ENCODE measurements at places on chromosomes 2 and 18.
A peak's percentile ranks its signal among the peaks of the same experiment; 100 is the strongest.

DNA sequence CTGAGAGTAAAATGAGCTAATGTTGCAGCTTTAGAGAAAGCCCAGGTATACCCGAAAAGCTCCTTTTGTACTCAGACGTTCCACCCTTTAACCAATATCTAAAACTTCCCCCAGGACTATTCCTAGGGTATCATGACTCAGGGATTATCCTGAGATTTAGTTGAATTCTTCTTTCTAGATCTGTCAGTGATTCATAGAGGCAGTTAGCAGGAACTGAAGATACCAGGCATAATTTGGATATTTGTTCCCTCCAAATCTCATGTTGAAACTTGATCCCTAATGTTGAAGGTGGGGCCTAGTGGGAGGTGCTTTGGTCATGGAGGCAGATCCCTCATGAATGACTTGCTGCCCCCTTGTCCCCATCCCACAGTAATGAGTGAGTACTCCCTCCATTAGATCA lies 161.2 kb upstream of the LRP1B start:
- no peak for DNase-seq

- no peak for DNase-seq
Observed at GRCh38 chr2:200798514-200798913, 13.2 kb upstream of the BZW1 start.

- no peak for DNase-seq
Observed at GRCh38 chr2:24586955-24587354, 95.9 kb downstream of the NCOA1 start.

GRCh38 chr2:74573747-74574562 lies 19.4 kb downstream of the DOK1 start:
- DNase-seq, result no peak

- no peak for DNase-seq
Observed at GRCh38 chr2:37378411-37378810, 34.0 kb downstream of the QPCT start.

GRCh38 chr18:37787452-37787851 lies 221.9 kb upstream of the CELF4 start:
- DNase-seq, result no peak

- no peak for DNase-seq
Observed at GRCh38 chr2:213087040-213087439, 64.4 kb downstream of the IKZF2 start.

DNA sequence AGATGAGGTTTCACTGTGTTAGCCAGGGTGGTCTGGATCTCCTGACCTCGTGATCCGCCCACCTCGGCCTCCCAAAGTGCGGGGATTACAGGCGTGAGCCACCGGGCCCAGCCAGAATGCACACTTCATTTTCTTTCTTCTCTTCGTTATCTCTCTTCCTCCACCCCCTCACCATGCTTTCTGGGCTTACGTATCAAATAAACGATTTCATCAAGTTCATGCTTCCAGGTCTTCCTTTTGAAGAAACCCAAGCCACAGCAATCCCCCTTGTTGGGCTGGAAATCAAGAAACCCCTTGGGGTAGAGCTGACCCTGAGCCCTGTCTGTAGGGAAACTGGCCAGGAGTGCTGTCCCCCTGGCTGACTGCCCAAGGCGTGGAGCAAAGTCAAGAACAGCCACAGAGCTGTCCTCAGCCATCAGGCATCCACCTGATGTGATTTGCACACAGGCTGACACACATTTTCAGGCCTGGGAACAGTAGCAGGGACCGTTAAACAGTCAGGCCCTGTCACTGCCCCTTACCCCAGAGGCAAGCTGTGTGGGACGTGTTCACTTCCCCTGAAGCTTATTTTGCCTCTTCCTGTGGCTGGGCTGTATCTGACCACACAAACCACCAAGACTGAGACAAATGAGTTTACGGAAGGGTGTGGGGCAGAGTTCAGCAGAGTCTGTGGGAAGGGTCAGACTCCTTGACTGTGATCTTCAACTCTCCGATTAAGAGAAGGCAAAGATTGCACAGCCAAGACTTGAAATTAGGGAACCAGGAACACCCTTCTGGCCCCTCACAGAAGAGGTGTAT lies 15.1 kb upstream of the NMUR1 start:
- DNase-seq, result no peak

- DNase-seq, result peak; percentile 69
Observed at GRCh38 chr18:46321955-46322354, 217.8 kb downstream of the HAUS1 start.

DNA sequence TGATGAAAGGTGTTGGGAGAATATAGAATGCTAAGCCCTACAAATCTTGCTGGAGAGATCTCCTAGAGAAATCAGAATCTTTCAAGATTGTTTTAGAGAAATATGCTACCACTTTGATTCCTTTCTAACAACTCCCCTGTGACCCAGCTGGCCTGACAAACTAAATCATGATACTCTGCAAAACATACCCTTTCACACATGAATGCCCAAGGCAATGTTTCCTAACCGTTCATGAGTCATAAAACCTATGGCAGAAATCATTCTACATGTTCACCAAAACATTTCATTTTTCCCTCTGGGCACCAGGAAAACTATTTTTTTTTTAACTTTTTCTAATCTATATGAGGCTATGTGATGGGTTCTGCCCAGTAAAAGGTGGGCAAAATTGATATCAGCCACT lies 77.8 kb upstream of the SETBP1 start:
- DNase-seq, result no peak

DNA sequence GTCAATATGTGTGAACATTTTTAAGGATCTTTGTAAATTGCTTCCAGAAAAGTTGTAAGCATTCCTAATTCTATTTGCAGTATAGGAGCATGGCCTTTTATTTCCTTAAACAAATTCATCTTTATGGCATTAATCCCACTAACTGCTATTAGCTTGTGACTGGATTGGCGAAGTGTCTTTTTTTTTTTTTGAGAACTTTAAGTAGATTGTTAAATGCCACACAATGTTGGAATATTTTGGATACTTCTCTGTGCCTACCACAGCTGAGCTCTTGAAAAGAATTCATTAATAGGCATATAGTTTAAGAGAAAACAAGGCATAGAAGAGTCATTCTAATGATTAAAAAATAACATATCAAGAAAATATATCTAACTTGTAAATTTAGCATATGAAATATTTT lies 129.7 kb downstream of the LAMA3 start:
- no peak for DNase-seq

GRCh38 chr2:217146956-217147355 lies 287.1 kb upstream of the TNP1 start:
- DNase-seq, result no peak

DNA sequence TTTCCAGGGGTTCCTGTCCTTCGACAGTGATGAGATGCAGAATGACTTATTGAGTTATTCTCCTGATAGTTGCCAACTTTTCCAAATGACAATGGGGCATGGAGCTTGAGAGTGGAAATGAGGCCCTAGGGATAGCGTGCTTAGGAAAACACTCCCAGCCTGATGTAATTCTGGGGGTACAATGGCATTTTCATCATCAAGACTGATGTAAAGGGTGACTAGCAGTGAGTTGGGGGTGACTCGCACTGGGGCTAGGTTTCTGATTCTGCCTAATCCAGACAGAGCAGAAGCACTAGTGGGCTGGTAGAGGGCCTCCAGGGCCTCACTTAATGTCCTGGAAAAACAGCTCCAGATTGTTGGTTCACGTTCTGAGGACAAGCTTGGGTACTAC lies 34.0 kb upstream of the IL37 start:
- no peak for DNase-seq

- DNase-seq, result no peak
Observed at GRCh38 chr2:190910341-190911136, 29.9 kb downstream of the GLS start.

- no peak for DNase-seq
Observed at GRCh38 chr2:32514946-32515345, 112.9 kb upstream of the TTC27 start.

DNA sequence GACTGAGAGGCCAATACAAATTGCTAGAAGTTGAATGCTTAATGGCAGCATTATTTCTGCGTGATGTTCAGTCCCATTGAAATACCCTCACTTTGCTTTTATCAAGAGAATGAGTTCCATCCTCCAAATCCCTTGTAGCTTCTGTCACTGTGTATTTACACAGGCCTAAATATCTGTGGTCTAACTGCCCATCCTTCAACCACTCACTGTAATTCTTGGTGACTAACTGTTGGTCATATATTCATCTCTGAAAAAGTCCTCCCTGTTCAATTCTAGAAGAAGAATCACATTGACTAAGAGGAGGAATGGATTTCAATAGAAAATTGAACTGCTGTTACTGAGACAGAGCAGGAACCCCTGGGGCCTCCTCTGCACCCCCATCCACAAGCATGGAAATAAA lies 74.2 kb upstream of the L3MBTL4 start:
- no peak for DNase-seq

DNA sequence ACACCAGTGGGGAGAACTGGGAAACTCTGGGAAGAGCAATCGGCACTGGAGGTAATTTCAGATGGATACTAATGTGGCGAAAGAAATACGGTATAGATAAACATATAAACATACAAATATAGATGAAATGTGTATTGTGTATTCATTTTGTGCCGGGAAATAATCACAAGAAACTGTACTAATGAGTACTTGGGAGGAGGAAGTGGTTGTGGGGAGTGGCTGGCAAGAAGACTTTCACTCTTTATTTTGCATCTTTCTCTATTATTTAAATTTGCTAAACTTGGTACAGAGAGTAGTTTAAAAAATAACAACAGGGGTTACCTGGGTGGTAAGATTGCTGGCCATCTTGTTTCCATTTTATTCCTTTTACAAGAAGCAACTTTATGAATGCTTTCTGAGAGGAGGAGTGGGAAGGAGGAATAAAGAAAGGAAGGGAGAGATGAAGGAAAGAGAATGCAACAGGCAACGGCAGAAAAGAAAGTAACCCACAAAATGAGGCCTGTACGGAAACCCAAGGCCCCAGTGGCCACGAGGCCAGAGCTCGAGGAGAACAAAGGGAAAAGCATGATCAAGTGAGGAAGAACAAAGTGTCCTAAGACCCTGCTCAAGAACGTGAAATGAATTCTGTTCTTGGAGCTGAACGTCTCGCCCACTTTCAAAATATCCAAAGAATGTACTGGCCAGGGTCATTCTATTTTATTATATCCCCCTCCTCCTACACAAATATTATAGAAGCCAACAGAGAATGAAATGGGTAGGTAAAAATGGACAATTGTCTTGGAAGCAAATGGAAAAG lies 45.2 kb downstream of the FAM178B start:
- DNase-seq, result no peak

DNA sequence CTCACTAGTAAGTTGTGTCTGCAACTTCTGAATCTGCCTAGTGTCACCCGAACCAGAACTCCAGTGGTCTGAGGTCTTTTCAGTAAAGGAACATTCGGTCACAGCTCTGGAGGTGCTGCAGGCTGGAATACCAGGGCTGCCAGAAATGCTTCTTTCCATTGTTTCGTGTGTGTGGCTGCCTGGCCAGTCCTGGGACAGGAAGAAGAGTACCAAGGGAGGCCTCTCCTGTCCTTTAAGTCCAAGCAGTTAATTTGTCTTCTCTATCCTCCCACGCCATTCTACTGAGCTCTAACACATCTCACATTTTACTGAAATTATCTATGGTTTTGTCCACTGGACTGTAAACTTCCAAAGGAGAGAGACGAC lies 196.0 kb downstream of the LNPK start:
- DNase-seq, result peak; percentile 13

DNA sequence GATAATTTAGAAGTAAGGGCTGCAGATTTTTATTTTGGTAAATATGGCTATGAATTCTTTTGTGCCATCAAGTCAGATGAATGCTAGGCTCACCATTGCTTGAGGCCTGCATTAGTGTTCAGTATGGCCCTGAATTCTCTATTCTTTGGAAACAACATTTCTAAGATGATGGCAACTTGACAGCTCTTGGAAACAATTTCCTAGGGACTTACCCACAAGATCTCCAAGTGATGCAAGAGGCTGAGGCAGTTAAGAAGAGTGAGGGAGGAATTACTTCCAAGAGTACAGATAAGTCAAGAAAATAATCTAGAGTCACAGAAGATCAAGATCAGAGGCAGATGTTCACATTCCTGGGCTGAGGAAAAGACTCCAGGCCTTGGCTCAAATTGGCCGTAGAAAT lies 129.1 kb downstream of the NRP2 start:
- no peak for DNase-seq

GRCh38 chr2:121833358-121833723 lies 77.9 kb downstream of the TSN start:
- no peak for DNase-seq

GRCh38 chr2:207926133-207926988 lies 99.0 kb downstream of the PLEKHM3 start:
- DNase-seq, result no peak

GRCh38 chr2:163756588-163756987 lies 20.8 kb upstream of the FIGN start:
- DNase-seq, result no peak

DNA sequence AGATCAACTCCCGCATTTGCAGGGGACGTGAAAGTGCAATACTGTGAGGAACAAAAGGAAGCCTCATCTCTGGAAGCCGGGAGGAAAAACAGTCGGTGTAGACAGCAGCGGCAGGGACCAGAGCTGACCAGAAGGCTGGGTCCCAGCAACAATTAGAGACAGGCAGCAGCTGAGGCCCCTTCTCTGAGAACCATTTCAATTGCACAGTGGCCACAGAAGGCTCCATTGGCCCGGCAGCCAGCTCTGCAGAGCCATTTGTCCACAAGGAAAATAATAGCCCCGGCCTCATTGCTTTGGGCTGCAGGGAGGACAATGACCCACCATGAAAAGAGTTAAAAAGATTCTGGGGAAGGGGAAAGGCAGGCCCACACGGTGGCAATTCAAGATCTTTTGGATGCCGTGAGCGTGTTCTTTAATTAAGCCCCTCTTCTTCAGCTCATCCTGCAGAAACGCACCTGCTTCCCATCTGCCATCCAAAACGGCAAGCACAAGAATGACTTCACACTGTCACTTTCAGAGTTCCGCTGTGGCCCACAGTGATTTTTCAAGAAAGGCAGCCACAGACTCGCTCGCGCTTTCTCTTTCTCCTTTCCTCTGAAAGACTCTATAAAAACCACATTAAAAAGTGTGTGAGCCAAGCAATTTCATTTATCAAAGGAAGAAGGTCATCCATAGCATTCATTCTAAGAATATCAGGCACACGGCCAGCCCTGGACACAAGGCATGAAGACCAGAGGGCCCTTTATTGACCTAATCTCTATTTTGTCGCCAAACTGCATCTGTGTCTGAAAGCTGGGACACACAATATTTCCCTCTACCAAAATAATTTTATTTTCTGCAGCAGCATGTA lies 293.6 kb downstream of the SOX11 start:
- DNase-seq, result peak; percentile 69

DNA sequence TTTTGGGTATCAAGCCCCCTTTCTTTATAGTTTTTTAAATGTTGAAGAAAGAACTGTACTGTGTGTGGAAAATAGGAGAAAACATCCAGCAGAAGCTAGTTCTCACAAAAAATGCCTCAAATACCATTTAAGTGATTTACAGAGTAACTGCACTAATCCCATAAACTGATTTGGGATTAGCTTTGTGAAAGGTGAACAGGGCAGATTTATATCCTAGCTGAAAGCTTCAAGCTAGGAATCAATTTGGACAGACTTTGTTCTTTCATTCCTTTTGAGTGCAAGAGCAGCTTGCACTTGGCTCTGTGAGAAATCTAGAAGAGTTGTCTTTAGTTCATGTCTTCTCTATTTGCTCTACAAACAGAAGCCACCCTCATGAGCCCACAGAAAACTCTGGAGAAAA lies 183.9 kb upstream of the VRK2 start:
- peak; percentile 37 for DNase-seq
